Psoas muscle (tissue), 8 donors: ENCODE measurements at places on chromosomes 11 and 22.

DNA sequence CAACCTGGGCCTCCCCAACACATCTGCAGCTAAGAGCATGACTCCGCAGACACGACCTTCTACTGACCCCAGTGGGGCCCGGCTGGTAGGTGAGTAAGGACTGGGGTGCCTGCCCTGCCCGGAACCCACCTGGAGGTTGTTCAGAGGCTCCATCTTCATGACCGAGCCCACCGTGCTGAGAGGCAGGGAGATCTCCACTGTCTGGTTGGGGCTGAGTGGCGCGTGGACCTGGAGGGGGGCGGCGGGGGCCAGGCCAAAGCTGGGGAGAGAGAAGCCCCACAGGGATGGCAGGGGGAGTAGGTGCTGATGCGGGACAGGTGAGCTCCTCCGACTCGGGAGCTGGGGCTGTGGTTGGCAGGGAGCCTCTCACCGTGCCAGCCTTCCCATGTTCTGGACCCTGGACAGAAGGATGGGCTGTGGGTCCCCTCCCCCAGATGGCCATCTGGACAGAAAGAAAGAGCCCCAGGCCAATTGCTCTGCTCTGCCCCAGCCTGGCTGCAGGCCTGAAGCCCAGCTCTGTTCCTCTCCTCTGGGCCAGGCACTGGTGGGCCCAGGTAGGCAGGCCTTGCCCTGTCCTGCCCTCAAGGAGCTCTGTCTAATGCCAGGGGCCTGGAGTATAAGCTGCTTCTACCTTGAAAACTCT is 16.3 kb upstream of the RASL10A start:
- DNase-seq, result no peak

DNA sequence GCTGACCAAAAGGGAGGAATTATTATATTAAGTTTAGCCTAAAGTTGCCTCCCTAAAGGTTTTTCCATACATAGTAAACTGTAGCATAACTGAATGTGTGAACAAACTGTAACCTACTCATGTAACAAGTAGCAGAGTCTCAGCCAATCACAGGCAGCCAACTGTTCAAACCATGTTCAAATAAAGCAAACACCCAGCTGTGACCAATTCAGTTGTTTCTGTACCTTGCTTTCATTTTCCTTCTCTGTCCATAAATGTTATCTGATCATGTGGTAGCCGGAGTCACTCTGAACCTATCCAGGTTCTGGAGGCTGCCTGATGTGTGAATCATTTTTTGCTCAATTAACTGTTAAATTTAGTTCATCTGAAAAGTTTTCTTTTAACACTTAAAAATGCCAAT is 373.5 kb downstream of the GUCY1A2 start:
- DNase-seq, result no peak

- no peak for DNase-seq
Measured at GRCh38 chr11:87889126-87889525, 286.1 kb downstream of the RAB38 start.

DNA sequence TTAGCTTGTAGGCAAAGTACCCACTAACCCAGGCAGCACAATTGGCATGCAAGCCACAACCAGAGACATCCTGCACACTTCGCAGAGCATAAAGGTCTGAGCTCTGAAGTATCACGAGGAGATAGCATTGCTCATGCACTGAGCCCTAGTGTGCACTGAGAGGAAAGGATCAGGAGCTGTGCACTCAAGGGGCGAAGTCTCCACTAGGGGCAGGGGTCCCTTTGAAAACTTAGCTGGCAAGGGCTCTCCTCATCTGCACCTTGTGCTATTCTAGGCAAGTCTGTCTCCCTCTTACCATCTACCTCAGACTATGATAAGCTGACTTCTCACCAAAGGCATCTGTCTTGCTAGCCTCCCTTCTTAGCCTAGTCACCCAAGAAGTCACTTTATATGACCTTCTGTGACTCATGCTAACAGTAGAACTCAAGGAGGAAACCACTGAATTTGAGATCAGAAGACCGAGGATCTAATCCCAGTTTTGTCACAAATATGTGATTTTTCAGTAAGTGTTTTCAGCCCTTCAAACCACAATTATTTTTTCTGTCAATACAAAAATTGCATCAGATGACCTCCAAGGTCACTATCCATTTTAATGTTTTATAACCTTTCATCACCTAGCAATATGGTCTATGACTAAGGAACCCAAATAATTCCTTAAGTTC is 1078.0 kb downstream of the NTM start:
- DNase-seq, result no peak

GRCh38 chr11:46607516-46607915 is 9.5 kb downstream of the HARBI1 start:
- DNase-seq, result no peak

DNA sequence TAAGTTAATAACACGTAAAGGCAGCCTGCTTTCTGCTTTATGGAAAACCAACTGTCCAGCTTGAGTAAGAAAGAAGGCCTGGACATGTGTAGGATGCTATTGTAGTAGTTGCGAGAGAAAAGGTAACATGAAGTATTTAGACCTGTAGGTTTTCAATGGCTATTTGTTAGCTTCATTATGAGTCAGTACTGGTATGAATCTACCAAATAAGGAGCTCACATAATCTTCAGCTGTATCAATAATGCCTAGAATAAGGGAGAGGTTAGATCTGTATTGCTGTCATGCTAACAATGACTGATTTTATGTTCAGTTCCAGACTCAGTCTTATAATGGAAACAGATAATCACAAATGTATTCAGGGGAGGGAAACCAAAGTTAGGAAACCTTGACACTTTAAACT is 550.3 kb downstream of the CNTN5 start:
- no peak for DNase-seq

DNA sequence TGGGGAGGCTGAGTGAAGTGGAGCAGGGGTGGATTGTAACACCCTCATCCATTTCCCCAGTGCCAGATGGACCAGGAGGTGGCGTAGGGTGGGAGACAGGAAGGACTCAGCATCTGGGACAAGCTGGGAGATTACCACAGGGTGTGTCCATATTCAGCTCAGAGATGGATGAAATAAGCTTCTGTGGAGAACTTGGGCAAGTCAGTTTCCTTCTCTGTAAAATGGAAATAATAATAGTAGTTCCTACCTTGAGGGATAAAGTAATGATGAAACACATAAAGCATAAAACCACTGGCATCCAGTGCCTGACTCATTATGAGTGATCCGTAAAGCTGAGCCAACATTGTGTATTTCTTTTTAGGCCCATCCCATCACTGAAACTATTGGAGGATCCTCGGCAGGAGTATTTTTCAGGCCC is 607 bp upstream of the ROBO4 start:
- no peak for DNase-seq

- DNase-seq, result no peak
Measured at GRCh38 chr11:10287140-10287539, 6.9 kb downstream of the SBF2 start.

DNA sequence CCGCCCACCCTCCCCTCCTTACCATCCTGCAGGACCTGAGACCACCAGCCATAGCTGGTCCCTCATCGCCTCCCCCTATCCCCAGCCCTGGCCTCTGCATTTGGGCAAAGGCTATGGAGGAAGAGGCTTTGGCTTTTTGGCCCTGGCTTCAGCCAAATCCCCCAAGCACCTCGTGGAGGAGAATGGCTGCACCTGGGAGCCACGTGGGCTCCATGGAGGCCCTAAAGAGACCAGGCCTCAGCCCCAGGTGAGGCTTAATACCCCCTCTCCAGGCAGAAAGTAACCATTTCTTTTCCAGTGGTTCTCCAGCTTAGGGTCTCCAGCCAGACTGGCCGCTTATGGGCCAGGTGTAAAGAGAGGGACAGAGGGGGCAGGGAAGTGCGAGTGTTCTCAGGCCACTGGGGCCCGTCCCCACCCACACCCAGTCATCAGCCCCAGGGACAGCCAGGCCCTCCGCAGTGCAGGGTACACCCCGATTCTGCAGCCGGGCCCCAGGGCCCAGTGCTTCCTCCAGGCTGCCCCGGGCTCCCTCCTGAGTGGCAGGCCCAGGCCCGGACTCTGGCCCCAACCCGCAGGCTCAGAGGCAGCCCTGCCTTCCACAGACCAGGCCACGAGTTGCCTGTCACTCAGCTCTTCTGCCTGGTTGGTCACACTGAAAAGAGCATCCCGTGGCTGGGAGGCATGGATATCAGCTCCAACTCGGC is 26.4 kb downstream of the CDKN1C start:
- no peak for DNase-seq

- peak; percentile 28 for DNase-seq
Measured at GRCh38 chr22:46963672-46964545, 201.5 kb downstream of the TBC1D22A start.

GRCh38 chr11:10005955-10006525 is 288.0 kb downstream of the SBF2 start:
- DNase-seq, result no peak

DNA sequence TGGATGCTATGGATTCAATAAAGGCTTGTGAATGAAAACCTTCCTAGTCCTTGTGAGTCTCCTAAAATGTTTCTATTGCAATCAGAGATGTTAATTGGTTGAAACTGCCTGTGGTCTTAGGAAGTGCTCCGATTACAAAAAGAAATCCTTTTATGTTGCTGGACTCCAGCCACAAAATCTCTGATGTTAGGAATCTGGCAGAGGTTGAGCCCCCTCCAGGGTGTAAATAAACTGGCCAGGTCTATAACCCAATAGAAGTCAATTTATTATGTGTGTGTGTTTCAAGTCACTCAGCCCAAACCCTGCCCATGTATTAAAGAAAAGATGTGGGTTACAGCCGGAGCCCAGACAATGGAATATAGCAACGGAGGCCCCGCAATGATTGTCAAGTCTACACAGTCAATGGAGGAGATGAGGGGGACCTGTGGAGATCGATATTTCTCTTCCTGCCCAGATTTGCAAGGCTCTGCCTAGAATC is 218.1 kb upstream of the SORL1-AS1 start:
- no peak for DNase-seq

GRCh38 chr11:129709801-129710398 is 105.7 kb upstream of the TMEM45B start:
- no peak for DNase-seq

- peak; percentile 34 for DNase-seq
Measured at GRCh38 chr22:44567846-44568493, 69.9 kb upstream of the RTL6 start.

GRCh38 chr11:102488208-102488607 is 35.6 kb upstream of the TMEM123 start:
- DNase-seq, result no peak

DNA sequence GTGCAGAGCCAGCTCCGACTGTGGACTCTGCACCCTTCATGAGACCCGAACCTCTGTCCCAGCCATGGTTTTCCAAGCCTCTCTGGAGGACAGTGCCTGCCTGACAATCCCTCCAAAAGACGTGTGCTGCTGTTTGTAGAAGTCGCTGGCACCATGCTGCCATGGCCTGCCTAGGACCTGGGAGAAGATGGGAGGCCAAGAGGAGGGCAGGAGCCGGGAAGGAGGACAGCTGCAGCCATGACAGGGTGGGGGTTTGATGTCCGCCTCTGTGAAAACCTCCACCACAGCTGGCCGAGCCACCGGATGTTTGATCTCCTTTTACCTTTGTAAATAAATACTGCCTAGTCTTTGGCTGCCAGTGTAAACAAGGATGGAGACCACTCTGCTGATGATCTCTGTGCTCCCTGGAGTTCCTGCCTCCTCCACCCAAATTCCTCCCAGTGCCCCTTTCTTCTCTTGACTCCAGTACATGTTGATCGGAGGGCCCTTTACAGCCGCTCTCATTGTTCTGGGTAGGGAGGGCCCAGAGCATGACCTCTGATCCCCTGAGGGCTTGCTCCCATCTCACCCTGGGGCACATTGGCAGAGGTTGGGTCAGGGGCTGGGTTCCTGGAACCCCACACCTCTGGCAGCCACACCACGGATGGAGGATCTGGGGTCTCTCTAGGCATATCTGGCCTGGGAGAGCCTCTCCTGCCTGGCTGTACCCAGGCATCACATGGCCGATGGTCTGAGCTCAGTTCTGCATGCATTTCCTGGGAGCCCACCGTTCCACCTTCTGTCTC is 66.9 kb downstream of the BCR start:
- DNase-seq, result peak; percentile 31

GRCh38 chr11:61007383-61007955 is 36.0 kb downstream of the CD6 start:
- DNase-seq, result no peak

GRCh38 chr11:44816761-44817160 is 90.0 kb downstream of the TSPAN18 start:
- DNase-seq, result no peak

DNA sequence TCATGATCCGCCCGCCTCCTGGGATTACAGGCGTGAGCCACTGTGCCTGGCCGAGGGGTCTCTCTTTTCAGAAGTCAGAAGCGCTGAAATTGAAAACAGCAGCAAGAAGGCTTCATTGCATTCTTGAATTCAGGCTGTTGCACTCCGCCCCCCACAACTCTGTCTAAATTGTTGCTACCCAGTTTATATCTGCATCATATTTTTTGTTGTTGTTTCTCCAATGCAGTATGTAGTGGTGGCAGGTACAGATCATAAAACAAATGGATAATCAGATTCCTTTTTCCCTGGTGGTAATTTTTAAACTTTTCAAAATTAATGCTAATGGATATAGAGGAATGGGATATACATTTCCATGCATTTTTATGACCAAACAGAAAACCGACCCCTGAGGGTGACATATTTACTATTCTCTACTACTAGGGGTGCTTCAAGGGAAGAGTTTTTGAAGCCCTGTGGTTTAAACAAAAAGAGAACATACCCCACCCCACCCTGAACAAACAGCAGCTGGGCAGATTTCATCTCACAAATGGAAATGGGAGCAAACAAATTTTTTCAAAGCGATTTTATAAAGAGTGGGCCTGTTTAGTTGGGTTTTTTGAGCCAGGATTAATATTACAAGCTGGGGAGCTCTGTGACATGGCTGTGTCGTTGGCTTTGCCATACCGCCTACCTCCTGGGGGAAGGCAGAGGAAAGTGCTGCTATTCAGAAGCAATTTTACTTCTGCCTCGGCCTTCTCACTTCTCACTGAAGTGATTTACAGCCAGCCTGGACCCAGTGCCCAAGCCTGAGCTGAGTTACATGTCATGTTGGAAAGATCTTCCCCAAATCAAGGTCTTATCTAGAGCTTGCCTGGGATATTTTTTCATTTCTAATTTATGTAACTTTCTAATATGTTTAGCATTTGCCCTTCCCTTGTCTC is 16.0 kb upstream of the TMA7B start:
- DNase-seq, result no peak

GRCh38 chr11:14764579-14765527 is 121.2 kb downstream of the PDE3B start:
- no peak for DNase-seq

- no peak for DNase-seq
Measured at GRCh38 chr11:7501894-7502293, 11.9 kb upstream of the PPFIBP2 start.

GRCh38 chr11:33018840-33019239 is 3.2 kb downstream of the DEPDC7 start:
- DNase-seq, result no peak

GRCh38 chr22:39456522-39457197 is at the start of gene MGAT3:
Gene MGAT3 (plus strand): TSS chr22:39457012. CDS start chr22:39487348, 30,336 bp downstream.
- no peak for DNase-seq

DNA sequence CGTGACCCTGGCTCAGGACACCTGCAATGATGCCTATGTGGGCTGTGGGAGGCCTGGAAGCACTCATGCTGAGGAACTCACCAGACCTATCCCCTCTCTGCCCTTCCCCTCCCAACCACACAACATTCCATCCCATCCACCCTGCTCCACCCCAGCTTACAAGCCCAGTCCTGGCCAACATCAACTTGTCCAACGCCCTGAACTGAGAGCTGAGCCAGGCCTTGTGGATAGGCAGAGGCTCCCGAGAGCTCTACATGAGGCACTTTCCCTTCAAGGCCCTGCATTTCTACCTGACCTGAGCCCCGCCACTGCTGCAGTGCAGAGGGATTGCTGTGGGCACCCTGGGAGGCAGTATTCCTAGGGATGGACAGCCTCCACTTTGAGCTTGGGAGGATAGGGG is 112.4 kb downstream of the PDE2A start:
- no peak for DNase-seq

GRCh38 chr11:115942011-115942410 is 437.8 kb upstream of the CADM1 start:
- no peak for DNase-seq

GRCh38 chr11:108970221-108970991 is 305.5 kb downstream of the DDX10 start:
- DNase-seq, result no peak
